ENCODE measurements at places on chromosomes 16 and 17.
A peak's percentile ranks its signal among the peaks of the same experiment; 100 is the strongest.

DNA sequence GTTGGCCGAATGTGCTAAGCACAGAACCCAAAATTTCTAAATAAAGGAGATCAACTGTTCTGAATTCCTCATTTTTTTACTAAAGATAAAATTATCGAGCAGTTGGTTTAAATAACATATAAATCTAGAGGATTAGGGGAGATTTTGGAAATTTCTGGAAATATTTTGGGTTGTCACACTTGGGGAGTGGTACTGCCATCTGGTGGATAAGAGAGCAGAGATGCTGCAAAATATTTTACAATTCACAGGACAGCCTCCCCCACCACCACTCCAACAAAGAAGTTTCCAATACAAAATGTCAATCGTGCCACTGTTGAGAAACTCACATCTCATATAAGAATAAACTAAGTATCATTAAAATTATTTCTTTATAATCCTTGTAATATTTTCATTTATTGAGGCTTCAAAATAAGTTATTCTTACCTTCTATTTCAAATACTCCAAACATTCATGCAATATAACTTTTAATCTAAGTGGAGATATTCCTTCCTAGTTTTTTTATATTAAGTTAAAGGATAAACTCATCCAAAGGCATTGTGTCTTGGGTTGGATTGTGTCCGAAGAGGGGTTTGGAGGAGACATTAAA, 17.0 kb upstream of the ABCA8 start:
- no peak for DNase-seq

GRCh38 chr17:82153745-82154375, 55.8 kb upstream of the FASN start:
- peak; percentile 58 for DNase-seq

GRCh38 chr17:12048843-12049473, 28.3 kb downstream of the MAP2K4 start:
- no peak for DNase-seq

DNA sequence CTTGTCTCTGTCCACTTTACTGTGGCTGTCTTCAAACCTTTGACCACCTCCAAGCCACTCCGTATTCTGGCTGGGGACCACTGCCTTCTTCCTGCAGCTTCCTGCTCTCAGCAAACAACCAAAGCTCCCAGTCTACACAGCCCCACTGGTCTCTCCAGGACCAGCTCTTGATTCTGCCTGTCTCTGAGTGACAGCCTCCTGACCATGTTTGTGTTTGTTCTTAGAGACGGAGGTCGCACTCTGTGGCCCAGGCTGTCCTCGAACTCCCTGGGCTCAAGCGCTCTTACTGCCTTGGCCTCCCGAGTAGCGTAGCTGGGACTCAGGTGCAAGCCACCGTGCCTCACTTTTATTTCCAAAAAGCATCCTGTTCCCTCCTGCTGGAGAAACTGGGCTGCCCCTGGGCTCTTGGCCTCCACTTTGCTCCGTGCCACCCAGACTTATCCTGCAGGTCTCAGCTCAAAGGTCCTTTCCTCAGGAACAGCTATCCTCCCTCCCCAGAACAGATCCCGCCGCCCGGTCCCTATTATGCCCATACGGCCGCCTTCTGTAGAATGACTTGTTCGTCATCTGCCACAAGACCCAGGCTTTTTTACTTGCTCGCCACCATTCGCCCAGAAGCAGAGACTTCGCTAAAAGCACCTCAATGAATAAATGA, 9.1 kb downstream of the MNT start:
- no peak for DNase-seq

DNA sequence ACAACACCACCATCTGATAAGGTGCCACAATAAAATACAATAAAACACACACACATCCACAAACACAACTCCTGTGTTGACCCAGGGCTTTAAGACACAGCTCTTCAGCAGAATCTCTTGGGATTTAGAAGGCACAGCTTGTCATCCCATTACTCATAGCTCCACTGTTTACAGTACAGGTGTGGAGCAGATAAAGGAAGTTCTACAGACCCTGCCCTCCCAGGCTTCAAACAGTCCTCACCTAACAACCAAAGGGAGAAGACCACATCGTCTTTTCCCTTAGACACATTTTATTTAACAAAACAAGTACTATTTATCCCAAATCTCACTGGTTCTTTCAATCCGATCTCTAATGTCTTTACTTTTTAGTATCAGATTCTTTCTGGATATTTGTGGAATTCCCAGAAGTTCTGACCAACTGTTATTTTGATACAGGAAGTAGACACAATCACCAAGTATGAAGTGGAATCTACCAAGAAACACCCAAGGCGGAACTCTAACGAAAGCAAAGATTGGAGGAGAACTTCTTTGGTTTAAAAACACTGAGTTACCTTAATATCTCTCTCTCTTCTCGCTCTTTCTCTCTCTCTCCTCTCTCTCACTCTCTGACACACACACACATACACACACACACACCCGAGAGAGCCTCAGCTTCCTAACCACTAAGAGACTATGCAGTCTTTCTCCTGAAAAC, 46.1 kb downstream of the CYTH1 start:
- no peak for DNase-seq
